ENCODE measurements at places on chromosomes 7 and 10.

DNA sequence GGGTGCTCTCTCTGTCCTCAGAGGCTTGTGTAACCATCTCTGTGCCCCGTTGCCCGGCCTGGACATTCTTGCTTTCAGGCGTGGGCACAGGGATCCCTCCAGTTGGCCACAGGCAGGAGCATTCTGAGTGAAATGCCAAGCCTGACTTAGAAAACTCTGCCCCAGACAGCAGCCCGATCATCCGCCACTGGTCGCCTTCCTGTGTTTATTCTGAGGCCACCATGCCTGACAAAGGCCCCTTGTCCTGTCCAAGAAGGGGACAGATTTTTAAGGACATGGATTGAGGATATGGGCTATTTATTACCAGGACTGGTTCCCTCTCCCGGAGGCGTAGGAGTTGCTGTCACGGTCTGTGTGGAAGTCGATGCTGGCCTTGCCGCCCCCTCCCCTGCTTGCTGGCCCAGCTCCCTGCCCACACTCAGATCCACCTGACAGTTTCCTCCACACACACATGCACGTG is 54.3 kb downstream of the SPOCK2 start:
- no peak for DNase-seq

DNA sequence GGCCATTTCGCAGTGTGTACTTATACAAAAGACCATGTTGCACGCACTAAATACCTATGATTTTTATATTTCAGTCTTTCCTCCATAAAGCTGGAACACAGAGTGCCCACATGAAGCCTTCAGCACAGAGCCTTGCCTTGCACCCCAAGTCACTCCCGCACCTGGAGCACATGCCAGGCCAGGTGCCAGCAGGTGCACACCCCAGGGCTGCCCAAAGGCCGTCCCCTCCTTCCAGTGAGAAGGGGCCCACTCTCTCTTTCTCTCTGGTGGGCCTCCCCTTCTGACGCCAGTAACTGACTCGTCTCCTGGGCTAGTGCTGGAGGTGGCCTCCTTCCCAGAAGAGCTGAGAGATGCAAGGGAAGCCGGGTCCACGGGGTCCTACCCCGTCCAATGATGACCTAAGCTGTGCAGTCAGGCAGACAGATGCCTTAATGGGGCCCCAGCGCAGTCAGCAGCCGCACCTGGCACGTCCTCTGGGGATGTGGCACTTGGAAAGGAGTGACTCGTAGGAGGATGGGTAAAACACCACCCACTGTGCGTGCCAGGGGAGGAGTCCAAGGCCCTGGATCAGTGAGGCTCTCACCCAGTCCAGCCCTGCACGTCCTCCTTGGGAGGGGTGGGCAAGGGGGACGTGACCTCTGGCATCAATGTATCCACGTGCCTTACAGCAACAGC is 17.7 kb upstream of the SHH start:
- DNase-seq = no peak

DNA sequence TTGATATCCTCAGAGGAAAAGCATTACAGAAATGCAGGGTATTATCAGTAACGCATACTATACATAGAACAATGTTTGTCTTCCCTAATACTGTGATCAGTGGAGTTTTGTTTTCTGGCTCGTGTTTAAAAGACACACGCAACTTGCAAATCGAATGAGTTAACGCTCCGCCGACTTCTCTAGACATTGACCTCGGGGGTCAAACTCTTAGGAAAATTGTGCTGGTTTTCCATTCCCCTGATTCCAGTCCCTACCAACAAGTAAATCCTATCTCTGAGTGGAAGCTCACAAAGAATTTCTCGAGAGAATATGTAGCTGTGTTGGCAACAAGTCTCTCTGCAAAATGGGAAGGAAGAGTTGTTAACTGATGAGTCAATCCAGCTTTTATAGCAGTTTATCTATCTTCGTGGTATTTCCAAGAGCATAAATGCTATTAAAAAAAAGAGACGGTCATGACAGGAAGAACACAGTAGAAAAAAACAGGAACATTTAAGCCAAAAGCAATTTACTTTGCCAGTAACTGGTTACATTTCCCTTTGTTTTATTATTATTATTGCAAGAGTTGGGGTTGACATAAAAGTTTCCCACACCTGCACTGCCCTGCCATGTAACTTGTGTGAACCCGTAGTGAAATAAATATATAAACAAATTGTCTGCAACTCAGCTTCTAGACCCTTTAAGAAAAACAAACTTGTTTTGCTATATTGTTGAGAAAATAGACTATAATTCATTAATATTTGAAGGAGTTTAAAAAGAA is 144.4 kb downstream of the ARID5B start:
- no peak for DNase-seq

DNA sequence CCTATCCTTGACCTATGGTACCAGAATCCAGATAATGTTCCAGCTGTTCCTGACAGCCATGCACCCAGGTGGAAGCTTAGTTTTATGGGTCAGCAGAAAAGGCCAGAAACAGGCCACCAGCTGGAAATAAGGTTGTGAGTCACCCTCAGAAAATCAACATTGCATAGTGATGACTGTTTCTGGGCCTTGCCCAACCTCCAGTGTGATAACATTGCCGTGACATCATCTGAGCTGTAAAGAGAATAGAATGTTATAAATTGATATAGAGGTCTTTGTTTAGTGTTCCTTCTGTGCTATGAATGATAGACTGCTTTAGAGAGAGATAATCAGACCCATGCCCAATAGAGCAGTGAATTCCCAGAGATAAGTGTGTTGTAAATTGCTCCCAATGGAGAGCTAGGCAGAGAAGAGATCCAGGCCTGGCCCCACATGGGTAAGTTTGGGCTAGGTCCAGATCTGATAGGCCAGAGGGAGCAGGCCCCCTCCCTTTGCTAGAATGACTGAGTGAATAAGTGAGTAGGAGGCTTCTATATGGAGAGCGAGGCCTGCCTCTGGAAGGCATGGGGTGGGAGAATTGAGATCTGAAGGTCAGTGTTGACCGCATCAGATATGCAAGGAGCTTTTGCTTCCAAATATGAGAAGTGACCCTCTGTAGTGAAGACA is 14.2 kb upstream of the HPS1 start:
- no peak for DNase-seq

- DNase-seq = no peak
Observed at GRCh38 chr7:46253520-46253919, 332.4 kb upstream of the IGFBP3 start.

- DNase-seq = no peak
Observed at GRCh38 chr10:92502296-92502808, 71.5 kb downstream of the IDE start.

DNA sequence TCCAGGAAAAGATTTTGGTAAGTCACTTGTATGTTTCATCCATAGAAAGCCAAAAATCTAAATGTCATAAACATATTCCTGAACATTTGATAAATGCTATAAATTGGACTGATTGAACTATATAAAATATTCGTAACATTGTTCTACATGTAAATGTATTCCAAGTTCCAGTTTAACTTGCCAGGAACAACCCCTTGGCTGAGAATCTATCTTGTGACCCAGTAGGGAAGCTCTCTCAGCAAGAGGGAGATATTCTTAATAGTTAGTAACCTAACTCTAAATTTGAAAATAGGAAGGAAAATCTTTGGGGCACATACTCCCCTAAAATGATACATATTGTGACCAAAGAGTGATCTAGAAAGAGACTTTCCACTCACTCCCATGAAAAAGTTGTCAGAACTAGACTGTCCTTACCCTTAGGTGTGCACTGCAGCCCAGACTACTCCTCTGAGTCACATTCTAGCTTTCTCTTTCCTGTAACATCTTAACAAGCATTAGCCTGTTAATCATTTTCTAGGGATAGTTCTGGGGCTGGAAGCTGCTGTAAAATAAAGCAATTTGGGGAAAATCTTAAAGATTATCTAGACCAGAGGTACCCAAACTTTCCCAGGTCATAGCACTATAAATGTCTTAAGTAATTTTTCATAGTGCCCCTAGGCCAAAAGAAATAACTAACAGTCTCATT is 73.7 kb upstream of the SKAP2 start:
- no peak for DNase-seq

GRCh38 chr10:60913657-60914056 is 30.3 kb downstream of the RHOBTB1 start:
- DNase-seq = no peak

GRCh38 chr10:43202657-43203447 is 64.0 kb downstream of the RASGEF1A start:
- DNase-seq = peak; percentile 11

- DNase-seq = no peak
Observed at GRCh38 chr10:73379064-73379748, 20.5 kb upstream of the CFAP70 start.

DNA sequence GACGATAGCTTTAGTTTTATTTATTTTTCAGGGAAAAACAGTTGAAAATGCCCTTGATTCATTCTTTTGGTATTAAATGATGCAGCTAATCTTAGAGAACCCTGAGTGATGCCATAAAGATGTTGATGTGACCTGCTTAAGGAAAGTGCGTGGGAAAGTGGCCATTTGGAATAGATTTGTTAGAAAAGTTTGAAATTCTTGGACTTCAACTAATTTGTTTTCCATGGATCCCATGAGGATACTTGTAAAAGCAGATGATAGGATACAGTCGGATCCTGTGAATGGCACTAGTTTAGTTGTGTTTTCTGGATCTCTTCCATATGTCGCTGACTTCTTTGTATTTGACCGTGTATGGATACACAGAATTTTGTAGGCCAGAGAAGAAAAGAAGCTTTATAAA is 69.0 kb downstream of the SEPTIN7 start:
- no peak for DNase-seq

DNA sequence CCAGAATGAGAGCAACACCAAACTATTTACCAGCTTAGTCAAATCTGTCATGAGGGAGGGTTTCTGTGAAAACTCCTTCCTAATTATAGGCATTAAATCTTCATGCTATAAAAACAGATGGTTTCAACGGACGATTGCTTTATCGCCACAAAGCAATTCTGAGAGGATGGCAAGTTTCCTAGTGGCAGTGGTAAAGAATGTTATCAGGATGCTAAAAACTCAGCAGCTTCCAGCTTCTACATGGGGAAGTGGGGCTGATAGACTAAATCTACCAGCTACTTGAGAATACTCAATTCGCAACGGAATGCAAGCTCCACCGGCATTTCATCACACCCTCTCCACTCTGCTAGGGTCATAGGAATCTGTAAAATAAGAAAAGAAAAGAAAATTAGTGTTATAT is 41.8 kb downstream of the JCAD start:
- DNase-seq = no peak

DNA sequence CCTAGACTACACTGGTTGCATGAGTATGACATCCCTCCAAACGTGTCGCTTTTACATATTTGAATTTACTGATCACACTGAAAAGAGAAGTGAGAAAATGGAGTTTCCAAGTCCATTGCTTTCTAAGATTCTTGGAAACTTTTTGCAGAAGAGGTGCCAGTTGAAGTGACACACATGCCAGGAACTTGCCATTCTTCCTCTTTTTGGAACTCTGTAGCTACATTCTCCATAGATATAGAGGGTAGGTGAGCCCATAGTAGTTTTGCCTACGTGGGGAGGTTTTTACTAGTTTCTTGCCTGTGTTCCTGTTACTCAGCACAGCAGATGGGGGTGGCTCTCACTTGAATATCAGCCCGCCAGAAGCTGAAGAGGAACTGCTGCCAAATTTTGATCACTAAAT is 286.6 kb upstream of the NRP1 start:
- no peak for DNase-seq

- no peak for DNase-seq
Observed at GRCh38 chr7:115409682-115410433, 488.0 kb downstream of the MDFIC start.

- no peak for DNase-seq
Observed at GRCh38 chr10:116671274-116671926, 50.6 kb downstream of the PNLIPRP2 start.

DNA sequence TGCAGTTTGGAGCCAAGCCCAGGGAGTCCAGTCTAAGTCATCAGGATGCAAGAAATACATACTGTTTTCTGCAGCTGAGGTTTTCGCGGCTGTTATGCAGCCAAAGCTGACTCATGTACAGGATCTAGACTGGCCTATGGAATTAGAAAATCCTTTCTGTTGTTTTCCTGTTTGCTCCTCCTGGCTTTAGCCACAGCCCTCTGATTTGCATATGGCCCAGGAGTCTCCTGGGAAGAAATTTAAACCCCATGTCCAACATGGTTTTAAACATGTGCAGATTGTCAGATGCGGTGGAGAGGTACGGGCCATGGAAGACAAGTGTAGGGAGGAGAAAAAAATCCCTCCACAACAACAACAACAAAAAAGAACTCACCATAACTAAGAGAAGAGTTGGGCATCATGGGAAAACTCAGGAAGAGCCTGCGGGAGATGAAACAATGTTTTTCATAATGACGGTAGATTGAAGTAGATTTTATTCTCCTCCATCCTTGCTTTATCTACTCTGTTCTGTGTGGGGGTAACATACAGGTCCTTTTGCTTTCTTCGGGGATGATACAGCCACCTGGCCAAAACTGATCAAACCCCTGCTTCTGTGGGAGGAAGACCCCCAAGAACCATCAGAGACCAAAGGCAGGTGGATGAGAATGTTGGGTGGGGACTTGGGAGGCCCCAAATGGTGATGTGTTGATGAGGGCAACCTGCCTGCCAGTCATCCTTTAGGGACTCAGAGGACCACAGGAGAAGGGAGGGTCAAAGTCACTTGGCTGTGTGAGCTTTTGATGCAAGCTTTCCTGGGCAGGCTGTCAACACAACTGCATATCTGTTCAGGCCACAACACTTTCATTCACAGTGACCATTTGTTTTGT is 29.8 kb upstream of the GNA12 start:
- DNase-seq = no peak

GRCh38 chr7:115117748-115118147 is 195.9 kb downstream of the MDFIC start:
- no peak for DNase-seq

- DNase-seq = no peak
Observed at GRCh38 chr7:30894866-30895605, 16.6 kb upstream of the AQP1 start.

GRCh38 chr10:4081685-4082111 is 296.7 kb upstream of the KLF6 start:
- no peak for DNase-seq

DNA sequence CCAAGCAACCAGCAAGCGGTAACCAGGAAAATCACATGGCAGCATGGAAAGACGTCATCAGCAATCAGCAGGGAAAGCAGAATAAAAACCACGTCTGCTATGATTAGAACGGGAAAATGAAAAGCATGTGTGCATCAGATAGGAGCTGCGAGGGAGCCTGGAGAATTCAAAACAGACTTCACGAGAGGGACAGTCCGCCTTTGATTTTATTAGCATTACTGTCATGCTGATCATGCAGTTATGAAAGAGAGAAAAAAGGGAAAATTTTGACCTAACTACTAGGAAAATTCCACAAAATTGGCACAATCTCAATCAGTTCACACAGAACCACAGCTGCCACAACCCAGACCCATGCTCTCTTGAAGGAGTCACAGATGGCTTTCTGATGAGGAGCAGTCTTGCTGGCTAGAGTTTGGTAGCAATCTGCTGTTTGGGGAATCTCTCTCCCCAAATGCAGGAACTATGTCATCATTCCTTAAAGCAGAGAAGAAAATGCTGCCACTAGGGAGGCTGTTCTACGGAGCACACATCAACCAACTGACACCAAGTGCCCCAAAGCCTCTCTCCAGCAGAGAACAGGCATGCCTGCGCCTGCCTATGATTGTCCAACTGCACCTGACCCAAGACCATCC is 295.9 kb downstream of the TNS3 start:
- no peak for DNase-seq

GRCh38 chr10:90906596-90906995 is 14.3 kb downstream of the ANKRD1 start:
- DNase-seq = no peak

All from stimulated activated CD8-positive, alpha-beta memory T cell treated with anti-CD3 and anti-CD28 coated beads, Interleukin-7, amount 100 ng/mL, for 4 hours (primary cell).